Activated naive CD8-positive, alpha-beta T cell treated with anti-CD3 and anti-CD28 coated beads for 36 hours (primary cell): ENCODE measurements at places on chromosomes 7 and 10.
A peak's percentile ranks its signal among the peaks of the same experiment; 100 is the strongest.

- no peak for DNase-seq
- peaks cover 25% of the 10 kb centered on the region for H3K27me3 ChIP-seq
- H3K36me3 ChIP-seq = no peaks in the 10 kb centered on the region
- no peak overlapping the region for H3K4me3 ChIP-seq
- H3K4me1 ChIP-seq = no peaks in the 10 kb centered on the region
Measured at GRCh38 chr7:41744161-41744560, 41.3 kb upstream of the INHBA start.

GRCh38 chr10:73964743-73965142 is 33.2 kb upstream of the VCL start:
- no peak overlapping the region for H3K4me3 ChIP-seq
- H3K27ac ChIP-seq = no peak overlapping the region
- H3K36me3 ChIP-seq = no peaks in the 10 kb centered on the region
- H3K27me3 ChIP-seq = peaks cover 3% of the 10 kb centered on the region
- peaks cover 11% of the 10 kb centered on the region for H3K4me1 ChIP-seq

DNA sequence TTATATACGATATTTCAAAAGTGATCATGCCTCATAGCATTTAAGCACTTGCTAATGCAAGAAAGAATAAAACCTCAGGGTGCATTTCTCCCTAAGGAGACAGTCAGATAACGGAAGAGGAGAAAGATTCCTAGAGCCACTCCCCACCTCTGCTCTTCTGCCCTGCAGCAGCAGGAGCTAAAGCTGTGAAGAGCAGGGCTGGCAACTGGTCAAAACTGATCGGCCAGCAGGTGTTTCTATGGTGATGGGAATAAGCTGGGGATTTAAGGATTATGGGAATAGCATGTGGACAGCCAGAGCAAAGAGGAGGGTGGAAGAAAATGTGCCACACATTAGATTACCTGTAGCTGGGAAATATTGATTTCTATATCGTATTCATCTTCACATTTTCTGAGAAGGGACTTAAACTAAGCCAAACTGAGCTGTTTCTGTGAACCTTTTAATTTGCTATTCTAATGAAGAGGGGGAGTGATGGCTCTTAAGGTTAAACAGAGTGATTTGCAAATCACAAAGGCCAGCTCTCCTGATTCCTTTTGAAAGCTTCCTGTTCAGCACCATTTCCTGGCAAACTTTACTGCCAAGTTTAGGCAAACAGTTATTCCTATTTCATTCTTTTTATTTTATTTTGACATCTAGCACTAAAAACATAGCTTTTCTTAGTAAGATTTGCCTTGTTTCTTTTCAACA is 268.9 kb upstream of the PFKP start:
- no peak overlapping the region for H3K27ac ChIP-seq
- H3K4me1 ChIP-seq = no peaks in the 10 kb centered on the region
- H3K27me3 ChIP-seq = peaks cover 8% of the 10 kb centered on the region
- H3K4me3 ChIP-seq = no peak overlapping the region
- DNase-seq = no peak

- H3K4me1 ChIP-seq = no peaks in the 10 kb centered on the region
- peaks cover 16% of the 10 kb centered on the region for H3K27me3 ChIP-seq
- H3K36me3 ChIP-seq = no peaks in the 10 kb centered on the region
- no peak overlapping the region for H3K27ac ChIP-seq
Measured at GRCh38 chr7:137670222-137671064, 176.3 kb downstream of the DGKI start.

GRCh38 chr10:11424456-11425295 is 186.8 kb downstream of the USP6NL start:
- peaks cover 2% of the 10 kb centered on the region for H3K4me1 ChIP-seq
- no peak overlapping the region for H3K27ac ChIP-seq
- no peaks in the 10 kb centered on the region for H3K27me3 ChIP-seq
- DNase-seq = no peak
- no peak overlapping the region for H3K4me3 ChIP-seq

- H3K27ac ChIP-seq = no peak overlapping the region
- H3K27me3 ChIP-seq = peaks cover 27% of the 10 kb centered on the region
- no peak overlapping the region for H3K4me3 ChIP-seq
- peaks cover 21% of the 10 kb centered on the region for H3K4me1 ChIP-seq
- DNase-seq = no peak
Measured at GRCh38 chr7:121525155-121525819, 129.2 kb upstream of the FAM3C start.

- no peaks in the 10 kb centered on the region for H3K27me3 ChIP-seq
- H3K4me1 ChIP-seq = peaks cover 15% of the 10 kb centered on the region
- H3K36me3 ChIP-seq = peaks cover 5% of the 10 kb centered on the region
- DNase-seq = no peak
Measured at GRCh38 chr10:12400266-12400931, 51.1 kb downstream of the CAMK1D start.

DNA sequence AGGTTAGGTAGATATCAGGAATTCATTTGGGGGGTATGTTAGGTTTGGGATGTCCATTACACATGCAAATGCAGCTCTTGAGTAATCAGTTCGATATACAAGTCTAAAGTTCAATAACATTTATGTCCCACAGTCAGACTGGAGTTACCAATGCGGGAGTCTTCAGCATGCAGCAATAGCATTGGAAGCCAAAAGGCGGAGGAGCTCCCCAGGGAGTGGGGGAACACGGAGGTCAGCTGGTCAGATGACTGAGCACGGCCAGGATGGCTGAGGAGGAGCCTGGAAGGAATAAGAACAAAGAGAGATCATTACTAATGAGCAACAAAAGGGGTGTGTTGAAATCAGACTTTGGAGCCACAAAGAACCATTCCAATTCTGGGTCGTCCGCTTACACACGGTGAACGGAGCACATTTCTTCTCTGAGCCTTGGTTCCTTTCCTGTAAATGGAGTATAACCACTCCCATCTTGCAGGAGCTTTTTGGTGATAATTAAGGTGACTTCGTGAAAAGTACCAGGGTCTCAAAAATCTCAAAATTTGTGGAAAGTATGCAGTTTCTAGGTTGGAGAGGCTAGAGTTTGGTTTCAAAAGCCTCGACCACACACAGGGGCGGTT is 478 bp upstream of the ZNF22 start:
- H3K4me3 ChIP-seq = peak overlapping the region; percentile 85
- peaks cover 44% of the 10 kb centered on the region for H3K36me3 ChIP-seq
- H3K4me1 ChIP-seq = peaks cover 33% of the 10 kb centered on the region
- no peaks in the 10 kb centered on the region for H3K27me3 ChIP-seq

- no peaks in the 10 kb centered on the region for H3K27me3 ChIP-seq
- no peak overlapping the region for H3K27ac ChIP-seq
- peaks cover 25% of the 10 kb centered on the region for H3K36me3 ChIP-seq
- H3K4me1 ChIP-seq = peaks cover 14% of the 10 kb centered on the region
- no peak overlapping the region for H3K4me3 ChIP-seq
Measured at GRCh38 chr10:93406364-93407145, 75.6 kb downstream of the MYOF start.

GRCh38 chr7:47180516-47180826 is 401.4 kb downstream of the TNS3 start:
- H3K4me1 ChIP-seq = no peaks in the 10 kb centered on the region
- no peak overlapping the region for H3K4me3 ChIP-seq
- no peak for DNase-seq
- H3K27me3 ChIP-seq = no peaks in the 10 kb centered on the region
- H3K27ac ChIP-seq = no peak overlapping the region
- no peaks in the 10 kb centered on the region for H3K36me3 ChIP-seq

GRCh38 chr7:31284106-31284505 is 56.4 kb downstream of the NEUROD6 start:
- H3K27me3 ChIP-seq = no peaks in the 10 kb centered on the region
- no peaks in the 10 kb centered on the region for H3K36me3 ChIP-seq
- H3K27ac ChIP-seq = no peak overlapping the region
- H3K4me3 ChIP-seq = no peak overlapping the region

GRCh38 chr10:100927266-100927665 is 14.5 kb downstream of the SLF2 start:
- H3K4me3 ChIP-seq = no peak overlapping the region
- no peak overlapping the region for H3K27ac ChIP-seq
- DNase-seq = no peak
- H3K36me3 ChIP-seq = peaks cover 36% of the 10 kb centered on the region

DNA sequence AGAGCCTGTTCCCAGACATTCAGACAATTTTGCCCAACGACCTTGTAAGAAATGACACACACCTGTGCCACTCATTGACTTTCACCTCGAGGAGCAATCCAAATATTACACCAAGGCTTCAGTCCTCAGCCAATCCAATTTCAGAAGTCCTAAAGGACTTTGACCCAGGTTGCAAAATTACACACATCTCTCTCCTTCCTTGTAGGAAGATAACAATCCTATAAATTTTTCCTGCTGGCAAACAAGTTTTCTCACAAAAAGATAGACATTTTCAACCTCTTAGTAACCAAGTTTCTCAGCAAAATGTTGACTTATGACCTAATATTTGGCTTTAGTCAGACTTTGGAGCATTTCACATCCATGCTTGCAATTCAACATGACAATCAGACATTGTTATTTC is 745.0 kb downstream of the GRID1 start:
- no peaks in the 10 kb centered on the region for H3K36me3 ChIP-seq
- H3K4me1 ChIP-seq = no peaks in the 10 kb centered on the region
- no peak for DNase-seq

DNA sequence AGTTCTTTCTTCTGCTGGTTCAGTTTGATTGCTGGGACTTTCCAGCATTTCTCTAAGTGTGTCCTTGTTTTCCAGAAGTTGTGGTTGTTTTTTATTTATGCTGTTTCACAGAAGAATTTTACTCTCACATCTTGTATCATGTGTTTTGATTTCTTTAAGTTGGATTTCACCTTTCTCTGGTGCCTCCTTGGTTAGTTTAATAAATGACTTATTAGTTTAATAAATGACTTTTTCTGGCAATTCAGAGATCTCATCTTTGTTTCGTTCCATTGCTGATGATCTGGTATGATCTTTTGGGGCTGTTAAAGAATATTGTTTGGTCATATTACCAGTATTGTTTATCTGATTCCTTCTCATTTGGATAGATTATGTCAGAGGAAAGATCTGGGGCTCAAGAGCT is 59.8 kb upstream of the CYP2C9 start:
- H3K4me1 ChIP-seq = no peaks in the 10 kb centered on the region
- no peaks in the 10 kb centered on the region for H3K27me3 ChIP-seq
- no peak overlapping the region for H3K27ac ChIP-seq
- no peak overlapping the region for H3K4me3 ChIP-seq
- H3K36me3 ChIP-seq = no peaks in the 10 kb centered on the region
